ENCODE measurements at places on chromosomes 3 and 15.

DNA sequence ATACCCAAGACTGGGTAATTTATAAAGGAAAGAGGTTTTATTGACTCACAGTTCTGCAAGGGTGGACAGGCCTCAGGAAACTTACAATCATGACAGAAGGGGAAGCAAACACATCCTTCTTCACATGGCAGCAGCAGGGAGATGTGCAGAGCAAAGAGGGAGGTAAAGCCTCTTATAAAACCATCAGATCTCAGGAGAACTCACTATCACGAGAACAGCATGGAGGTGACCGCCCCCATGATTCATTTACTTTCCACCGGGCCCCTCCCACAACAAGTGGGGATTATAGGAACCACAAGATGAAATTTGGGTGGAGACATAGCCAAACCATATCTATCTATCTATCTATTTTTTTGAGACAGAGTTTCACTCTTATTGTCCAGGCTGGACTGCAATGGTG is 5.4 kb downstream of the GDPGP1 start:
- DNase-seq, result no peak

DNA sequence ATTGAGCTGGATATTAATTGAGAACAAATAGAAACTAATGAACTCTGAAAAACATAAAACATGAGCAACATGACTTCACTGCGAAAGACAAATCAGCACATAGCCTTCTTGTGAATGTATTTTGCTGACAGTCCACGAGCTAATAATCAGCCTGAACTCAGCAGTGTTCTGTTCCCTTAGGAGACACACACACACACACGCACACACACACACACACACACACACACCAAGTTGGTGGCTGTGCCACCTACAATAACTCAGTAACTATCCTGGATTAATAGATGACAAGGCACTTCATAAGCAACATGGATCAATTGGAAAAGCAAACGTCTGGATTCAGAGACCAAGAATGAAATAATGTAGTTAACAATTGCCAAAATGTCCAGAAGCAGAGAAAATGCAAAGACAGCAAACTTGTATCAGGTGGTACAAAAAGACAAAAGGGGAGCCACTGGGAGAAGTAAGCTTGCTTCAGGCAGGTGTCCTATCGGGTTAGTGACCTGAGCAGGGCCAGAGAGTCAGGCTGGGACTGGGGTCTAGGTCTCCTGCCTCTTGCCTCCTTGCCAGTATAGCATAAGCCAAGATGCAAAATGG is 20.5 kb upstream of the UBE2Q2 start:
- no peak for DNase-seq

GRCh38 chr3:52522651-52523251 is 10.9 kb downstream of the NT5DC2 start:
- no peak for DNase-seq

DNA sequence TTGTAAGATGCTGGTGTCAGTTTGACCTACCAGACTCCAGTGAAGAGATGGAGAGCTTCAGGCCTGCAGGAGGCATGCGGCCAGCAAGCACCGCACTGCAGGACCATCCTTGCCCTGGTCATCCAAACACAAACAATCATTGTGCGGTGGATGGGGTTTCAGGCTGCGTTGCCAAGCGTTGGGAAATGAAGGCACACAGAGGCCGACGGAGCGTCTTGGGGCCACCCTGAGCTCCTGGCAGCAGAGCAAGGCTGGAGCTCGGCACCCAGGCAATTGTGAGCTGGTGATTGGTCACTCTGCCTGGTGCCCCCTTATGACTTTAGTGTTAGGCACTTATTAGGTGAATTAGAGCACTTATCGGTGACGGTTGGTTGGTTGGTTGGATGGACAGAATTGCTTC is 222.6 kb upstream of the RGMA start:
- no peak for DNase-seq

DNA sequence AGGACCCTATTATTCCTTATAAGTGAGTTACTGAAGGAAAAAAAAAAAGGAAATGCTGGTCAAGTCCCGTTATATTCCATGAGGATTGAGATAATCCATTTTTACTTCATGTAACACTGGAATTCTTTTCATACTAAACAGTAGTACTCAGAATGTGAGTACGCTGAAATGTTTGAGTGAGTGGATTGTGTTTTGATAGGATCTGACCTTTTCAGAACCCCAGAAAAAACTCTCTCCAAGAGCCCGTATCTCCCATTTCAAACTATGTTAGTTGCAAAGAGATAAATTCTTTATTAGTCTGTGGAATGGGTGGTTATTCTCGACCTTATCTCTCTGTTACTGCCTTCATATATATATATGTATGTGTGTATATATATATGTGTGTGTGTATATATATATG is 2.5 kb upstream of the LPP start:
- DNase-seq, result no peak

DNA sequence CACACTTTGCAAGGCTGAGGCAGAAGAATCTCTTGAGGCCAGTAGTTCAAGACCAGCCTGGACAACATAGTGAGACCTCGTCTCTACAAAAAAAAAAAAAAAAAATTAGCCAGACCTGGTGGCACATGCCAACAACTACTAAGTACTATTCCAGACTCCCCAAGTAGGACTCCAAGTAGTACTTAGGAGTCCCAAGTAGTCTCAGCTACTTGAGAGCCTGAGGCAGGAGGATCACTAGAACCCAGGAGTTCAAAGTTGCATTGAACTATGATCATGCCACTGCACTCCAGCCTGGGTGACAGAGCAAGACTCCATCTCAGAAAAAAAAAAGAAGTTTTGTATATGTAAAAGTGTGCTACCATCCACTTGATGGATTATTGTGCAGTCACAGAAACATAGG is 486.6 kb downstream of the SOX2 start:
- no peak for DNase-seq

- no peak for DNase-seq
Observed at GRCh38 chr3:48544141-48544540, 12.5 kb downstream of the PFKFB4 start.

DNA sequence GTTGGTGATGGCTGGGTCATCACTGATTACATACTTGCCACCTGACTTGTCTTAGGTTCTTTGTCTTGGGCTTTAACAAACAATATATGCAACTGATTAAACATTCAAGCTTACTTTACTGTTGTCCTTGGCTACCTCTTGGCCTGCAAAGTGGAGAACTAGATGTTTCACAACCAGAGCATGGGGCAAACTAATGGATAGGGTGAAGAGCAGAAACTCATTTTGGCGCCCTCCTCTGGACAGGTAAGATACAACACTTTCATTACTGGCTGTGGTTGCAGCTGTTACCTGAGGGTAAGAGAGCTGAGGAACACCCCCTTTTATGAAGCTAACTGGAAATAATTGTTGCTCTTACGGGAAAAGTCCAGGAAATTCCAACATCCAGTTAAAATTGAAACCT is 262.1 kb downstream of the NAALADL2 start:
- DNase-seq, result no peak

GRCh38 chr15:64361259-64361658 is 5.3 kb upstream of the CSNK1G1 start:
- DNase-seq, result no peak

GRCh38 chr3:106302451-106303221 is 433.8 kb upstream of the CBLB start:
- no peak for DNase-seq

GRCh38 chr3:29805757-29806156 is 524.9 kb downstream of the RBMS3 start:
- no peak for DNase-seq

GRCh38 chr3:53555068-53555588 is 60.7 kb downstream of the CACNA1D start:
- no peak for DNase-seq

- DNase-seq, result no peak
Observed at GRCh38 chr3:131976448-131976847, 58.4 kb downstream of the CPNE4 start.

DNA sequence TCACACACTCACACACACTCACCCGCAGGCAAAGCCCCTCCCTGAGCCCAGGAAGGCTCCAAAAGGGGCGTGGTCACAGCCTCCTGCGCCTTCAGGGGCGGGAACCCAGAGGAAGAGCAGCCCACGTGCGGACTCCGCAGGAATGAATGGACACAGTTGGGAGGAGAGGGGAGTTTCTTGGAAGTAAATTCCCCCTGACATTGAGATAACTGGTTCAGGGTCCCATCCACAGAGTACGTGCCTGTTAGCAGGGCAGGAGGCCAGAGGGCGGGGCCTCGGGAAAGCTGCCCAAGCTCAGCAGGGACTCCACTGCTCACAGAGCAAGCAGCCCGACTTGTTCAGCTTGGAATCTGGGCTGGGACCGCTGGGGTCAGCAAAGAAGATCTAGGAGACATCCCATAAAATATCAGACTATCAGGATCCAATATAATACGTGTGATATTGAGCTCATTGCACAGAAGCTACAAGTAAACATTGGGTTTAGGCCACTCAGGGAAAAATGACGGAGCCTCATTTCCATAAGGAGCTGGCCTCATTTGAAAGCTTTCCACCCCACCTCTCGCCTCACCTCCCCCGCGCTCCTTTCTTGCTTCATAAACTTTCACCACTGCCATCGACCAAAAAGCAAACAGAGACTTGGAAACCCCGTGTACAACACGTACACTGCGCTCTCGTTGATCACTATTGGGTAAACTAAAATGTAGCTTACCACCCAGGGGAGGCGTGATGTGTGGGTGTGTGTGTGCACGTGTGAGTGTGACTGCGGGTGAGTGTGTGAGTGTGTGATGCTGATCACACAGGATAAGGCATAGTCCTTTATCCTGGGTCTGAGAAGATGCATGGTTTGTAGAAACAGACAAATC is 36.0 kb downstream of the TM2D3 start:
- DNase-seq, result no peak

- DNase-seq, result no peak
Observed at GRCh38 chr3:152305075-152305474, 36.3 kb downstream of the MBNL1 start.

DNA sequence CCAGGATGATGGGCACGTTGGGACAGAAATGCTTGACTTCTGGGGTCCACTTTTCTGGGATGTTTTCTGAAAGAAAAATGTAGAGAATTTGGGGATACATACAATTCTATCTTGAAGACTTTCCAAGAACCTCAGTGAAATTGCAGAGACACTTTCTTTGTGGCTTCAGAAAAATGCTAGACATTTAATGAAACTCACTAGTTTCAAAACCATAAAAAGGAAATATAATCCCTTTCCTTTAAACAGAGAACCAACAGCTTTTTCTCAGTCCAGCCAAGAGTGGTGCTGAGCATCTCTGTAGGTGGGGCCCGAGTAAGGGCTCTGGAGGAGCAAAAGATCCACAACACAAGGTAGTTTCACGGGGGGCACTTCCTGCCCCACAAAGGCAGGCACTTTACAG is 4.4 kb upstream of the GPX1 start:
- no peak for DNase-seq

- DNase-seq, result no peak
Observed at GRCh38 chr3:71784914-71785531, at the start of gene PROK2. PROK2 (minus strand) TSS chr3:71785148; CDS start chr3:71785052, 96 bp downstream.

DNA sequence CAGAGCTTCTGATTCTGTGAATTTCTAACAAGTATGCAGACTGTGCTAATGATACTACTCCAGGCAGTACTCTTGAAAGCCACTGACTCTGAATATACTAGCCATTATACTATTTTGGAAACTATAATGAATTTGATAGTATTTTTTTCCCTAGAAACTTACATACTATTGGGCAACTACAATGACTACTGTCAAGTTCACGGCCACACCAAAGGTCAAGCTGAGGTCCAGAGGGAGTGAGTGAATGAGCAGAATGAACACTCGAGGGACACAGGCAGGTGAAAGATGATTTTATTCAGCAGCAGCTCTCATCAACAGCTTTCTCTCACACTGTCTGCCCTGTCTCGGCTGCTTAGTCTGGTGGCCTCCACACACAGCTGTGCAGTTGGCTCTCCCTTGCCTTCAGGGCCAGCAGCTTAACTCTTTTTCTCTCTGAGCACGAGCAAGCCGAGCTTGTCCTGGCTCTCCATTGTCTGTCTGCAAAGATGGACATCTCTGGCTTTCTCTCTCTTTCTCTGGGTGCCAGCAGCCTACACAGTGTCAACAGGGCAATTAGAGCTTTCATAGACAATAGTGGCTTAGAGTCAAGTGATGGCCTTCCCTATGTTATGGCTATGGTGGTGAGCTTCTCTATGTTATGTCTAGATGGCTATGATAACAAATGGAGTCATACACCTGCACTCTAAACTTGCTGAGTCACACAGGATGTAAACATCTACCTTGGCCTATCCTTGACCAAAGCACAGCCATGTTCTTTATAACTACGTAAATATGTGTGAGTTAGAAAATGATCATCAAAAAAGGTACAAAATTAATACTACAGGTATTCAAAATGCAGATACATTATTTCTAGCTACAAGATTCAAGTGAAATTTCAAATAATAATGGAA is 362.4 kb downstream of the CGGBP1 start:
- DNase-seq, result no peak

Data from mesothelial cell of epicardium (in vitro differentiated cells).